ENCODE measurements at places on chromosomes 1 and 21. TPM values are rescaled to one million over a fixed set of nuclear protein-coding genes. Genes with fewer than 3 reads are reported as not detected.

CCDC27 gene
- not detected for total RNA-seq

DNA sequence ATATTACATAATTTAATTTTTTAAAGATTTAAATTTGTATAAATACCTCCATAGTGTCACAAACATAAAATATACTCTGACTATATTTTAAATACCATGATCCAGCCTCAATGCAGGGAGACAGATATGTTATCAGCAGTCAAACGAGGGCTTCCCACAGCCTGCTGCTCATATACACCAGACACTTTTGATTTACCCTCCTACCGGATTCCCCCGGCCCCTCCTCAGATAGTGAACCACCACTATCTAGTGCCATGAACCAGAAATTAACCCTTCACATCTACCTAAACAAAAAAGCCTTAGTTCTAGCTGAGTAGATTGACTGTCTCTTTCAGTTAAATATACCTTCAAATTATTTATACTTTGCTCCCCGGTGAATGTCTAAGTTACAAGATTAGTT, 52.4 kb upstream of the C1orf53 start:
- H3K36me3 ChIP-seq: no peaks in the 10 kb centered on the region
- peaks cover 5% of the 10 kb centered on the region for H3K27me3 ChIP-seq
- H3K4me3 ChIP-seq: no peak overlapping the region
- H3K4me1 ChIP-seq: no peaks in the 10 kb centered on the region
- no peak for DNase-seq

- no peak overlapping the region for H3K4me3 ChIP-seq
- no peaks in the 10 kb centered on the region for H3K36me3 ChIP-seq
- H3K4me1 ChIP-seq: peaks cover 50% of the 10 kb centered on the region
These were observed 22.7 kb upstream of the IFNAR1 start for GRCh38 chr21:33302055-33302454.

DNA sequence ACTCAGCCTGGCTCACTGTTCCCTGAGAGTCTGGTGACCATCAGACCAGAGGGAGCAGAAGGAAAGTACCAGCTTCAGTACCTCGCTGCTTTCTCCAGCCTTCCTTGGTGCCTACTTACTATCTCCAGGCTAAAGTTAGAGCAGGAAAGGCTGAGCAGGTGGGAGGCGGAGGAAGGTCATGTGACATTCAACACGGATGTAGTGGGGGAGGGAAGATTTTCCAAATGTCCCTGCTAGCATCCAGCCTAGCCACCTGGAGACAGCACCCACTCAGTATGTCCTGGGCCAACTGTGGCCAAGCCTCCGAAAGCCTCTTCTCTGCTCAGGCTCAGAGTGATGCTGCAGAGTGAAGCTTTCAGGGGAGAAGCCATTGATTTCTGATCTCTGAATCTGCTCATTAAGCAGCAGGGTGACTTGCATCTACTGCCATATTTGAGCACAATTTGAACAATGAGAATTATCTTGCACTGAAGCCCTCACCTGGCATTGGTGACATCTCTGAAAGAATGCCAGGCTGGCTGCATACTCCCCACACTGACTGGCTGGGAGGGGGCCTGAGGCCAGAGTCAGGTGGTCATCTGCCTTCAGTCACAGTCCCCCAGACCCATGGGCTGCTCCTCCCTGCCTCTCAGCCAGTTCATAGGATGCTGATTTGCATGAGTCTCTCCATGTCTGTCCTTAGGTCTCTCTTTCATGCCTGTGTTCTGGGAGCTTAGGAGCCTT, 86.2 kb downstream of the KCND3 start:
- peaks cover 12% of the 10 kb centered on the region for H3K4me1 ChIP-seq
- H3K27me3 ChIP-seq: peaks cover 15% of the 10 kb centered on the region
- H3K27ac ChIP-seq: no peak overlapping the region
- no peaks in the 10 kb centered on the region for H3K36me3 ChIP-seq

DNA sequence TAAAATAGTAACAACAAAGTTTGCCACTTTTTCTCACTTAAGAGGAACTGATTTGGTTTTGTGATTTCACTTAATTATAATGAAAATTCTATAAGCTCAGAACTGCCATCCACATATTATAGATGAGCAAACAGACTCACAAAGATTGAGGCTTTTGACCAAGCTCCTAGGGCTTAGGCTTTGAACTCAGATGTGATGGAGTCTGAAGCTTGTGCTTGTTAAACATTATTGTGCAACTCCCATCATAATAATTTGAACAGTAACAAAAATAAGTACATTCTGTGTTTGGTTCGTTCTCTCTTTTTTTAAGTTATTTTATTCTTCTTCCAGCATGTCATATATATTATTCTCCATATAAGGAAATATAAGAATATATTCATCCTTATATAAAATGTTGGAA, 403.4 kb downstream of the PTPRC start:
- H3K4me1 ChIP-seq: peaks cover 21% of the 10 kb centered on the region
- H3K4me3 ChIP-seq: no peak overlapping the region
- DNase-seq: no peak
- no peaks in the 10 kb centered on the region for H3K27me3 ChIP-seq
- no peak overlapping the region for H3K27ac ChIP-seq

HSF2BP gene
- total RNA-seq: 0.73 TPM

DNA sequence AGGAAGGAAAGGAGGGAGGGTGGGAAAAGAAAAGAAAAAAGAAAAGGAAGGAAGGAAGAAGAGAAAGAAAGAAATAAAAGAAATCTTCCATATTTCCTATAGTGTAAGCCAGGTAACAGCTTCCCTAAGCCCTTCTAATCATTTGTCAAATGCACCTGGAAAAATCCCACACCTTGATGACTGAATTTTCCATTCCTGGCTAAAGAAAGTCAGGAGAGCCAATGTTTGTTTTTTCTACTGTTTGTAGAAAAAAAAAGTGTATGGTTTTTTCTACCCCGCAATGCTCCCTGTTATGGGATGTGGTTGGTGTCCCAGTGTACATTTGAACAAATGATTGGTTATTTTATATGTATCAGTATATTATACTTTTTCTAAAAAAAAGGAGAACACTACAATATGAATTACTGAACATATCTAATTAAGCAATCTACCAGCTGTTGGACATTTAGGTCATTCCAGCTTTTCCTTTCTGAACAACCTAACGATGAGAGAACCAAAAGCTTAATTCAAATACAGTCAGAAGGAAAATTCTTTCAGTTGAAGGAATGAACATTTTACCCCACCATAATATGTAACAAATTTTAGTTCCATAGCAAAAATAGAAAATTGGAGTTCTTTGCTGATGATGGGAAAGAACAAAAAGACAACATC, 355.0 kb downstream of the SETD4 start:
- no peaks in the 10 kb centered on the region for H3K36me3 ChIP-seq
- peaks cover 14% of the 10 kb centered on the region for H3K27me3 ChIP-seq
- no peak for DNase-seq

GRCh38 chr1:90475631-90476030, 241.5 kb downstream of the BARHL2 start:
- H3K4me1 ChIP-seq: no peaks in the 10 kb centered on the region
- DNase-seq: no peak
- no peak overlapping the region for H3K4me3 ChIP-seq
- H3K27me3 ChIP-seq: no peaks in the 10 kb centered on the region
- H3K27ac ChIP-seq: no peak overlapping the region

ADAMTS4 gene
- total RNA-seq: 2.3 TPM

DNA sequence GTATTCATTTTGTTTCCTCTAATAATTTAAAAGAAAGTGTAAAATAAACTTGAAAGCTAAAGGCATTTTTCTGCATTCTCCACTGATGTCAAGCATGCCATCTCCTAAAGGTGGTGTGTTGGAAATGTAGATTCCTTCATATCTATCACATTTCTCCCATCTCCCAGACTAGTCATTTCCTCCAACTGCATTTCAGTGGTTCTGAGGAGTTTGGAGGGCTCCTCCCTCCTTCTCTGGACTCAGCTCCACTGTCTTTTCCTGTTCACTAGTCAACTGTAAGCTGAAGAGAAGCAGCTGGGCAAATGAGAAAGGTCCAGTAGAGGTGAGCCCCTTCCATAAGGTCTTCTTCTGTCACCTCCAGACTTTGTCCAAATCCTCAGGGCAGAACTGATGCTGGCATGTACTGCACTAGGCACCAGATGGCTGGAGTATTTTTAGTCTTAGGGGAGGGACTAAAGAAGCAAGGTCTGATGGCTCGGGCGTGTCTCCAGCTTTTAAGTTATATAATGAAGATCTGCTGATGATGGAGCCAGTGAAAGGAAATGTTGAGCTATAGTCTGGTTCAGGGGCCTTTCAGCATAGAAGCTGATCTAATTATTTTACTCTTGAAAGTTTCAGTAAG, 186.1 kb downstream of the NTNG1 start:
- H3K4me1 ChIP-seq: no peaks in the 10 kb centered on the region
- no peaks in the 10 kb centered on the region for H3K27me3 ChIP-seq
- no peak overlapping the region for H3K4me3 ChIP-seq

GRCh38 chr1:171160639-171161354, 24.3 kb upstream of the FMO2 start:
- H3K4me1 ChIP-seq: no peaks in the 10 kb centered on the region
- H3K4me3 ChIP-seq: no peak overlapping the region
- no peak for DNase-seq

GRCh38 chr1:160359559-160360226, 7.2 kb upstream of the NHLH1 start:
- no peak for DNase-seq
- H3K4me1 ChIP-seq: peaks cover 2% of the 10 kb centered on the region
- H3K27me3 ChIP-seq: no peaks in the 10 kb centered on the region
- peaks cover 27% of the 10 kb centered on the region for H3K36me3 ChIP-seq
- no peak overlapping the region for H3K27ac ChIP-seq

- no peak for DNase-seq
- H3K27me3 ChIP-seq: peaks cover 22% of the 10 kb centered on the region
- no peak overlapping the region for H3K27ac ChIP-seq
These were observed 7.6 kb downstream of the UBL4B start for GRCh38 chr1:110119843-110120242.

- H3K4me3 ChIP-seq: no peak overlapping the region
- H3K4me1 ChIP-seq: no peaks in the 10 kb centered on the region
- H3K27ac ChIP-seq: no peak overlapping the region
- H3K27me3 ChIP-seq: no peaks in the 10 kb centered on the region
- H3K36me3 ChIP-seq: no peaks in the 10 kb centered on the region
These were observed 854.3 kb downstream of the BRINP3 start for GRCh38 chr1:189623336-189623735.

ZBTB7B gene
- total RNA-seq: 124 TPM

DNA sequence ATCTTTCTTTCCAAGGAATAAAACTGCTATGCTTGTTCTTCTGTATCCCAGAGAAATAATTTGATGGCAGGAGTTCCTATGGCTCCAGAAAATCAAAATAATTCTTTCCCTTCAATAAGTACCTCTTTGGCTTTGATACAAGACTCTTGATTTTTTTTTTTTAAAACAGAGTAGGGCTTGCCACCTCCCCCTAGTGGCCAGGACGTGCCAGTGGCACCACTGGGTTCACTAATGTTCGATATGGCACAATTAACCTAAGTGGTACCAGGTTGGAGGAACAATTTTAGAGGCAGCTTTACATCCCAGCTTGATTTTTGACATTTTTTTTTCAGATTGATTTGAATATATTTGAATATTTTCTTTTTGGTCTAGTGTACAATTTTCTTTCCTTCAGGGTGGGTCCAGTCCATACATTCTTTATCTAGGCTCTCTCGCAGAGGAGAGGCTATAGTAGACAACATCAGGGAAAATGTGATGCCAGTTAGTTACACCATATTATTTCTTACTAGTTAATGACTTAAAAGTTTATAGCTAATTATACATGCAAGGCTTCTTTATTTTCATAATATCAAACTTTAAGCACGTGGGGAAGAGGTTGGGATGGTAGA, 330.9 kb downstream of the S1PR1 start:
- H3K27me3 ChIP-seq: peaks cover 2% of the 10 kb centered on the region
- no peak overlapping the region for H3K4me3 ChIP-seq
- H3K27ac ChIP-seq: no peak overlapping the region
- DNase-seq: peak; percentile 50
- H3K36me3 ChIP-seq: no peaks in the 10 kb centered on the region

- H3K27ac ChIP-seq: no peak overlapping the region
- H3K4me3 ChIP-seq: no peak overlapping the region
- DNase-seq: no peak
- no peaks in the 10 kb centered on the region for H3K36me3 ChIP-seq
- peaks cover 5% of the 10 kb centered on the region for H3K27me3 ChIP-seq
These were observed 81.3 kb upstream of the RGS4 start for GRCh38 chr1:162987866-162988265.

GRCh38 chr1:153293851-153294250, 18.9 kb downstream of the PGLYRP3 start:
- H3K36me3 ChIP-seq: no peaks in the 10 kb centered on the region
- H3K4me1 ChIP-seq: peaks cover 22% of the 10 kb centered on the region
- H3K27ac ChIP-seq: no peak overlapping the region
- H3K4me3 ChIP-seq: no peak overlapping the region
- H3K27me3 ChIP-seq: no peaks in the 10 kb centered on the region
- DNase-seq: peak; percentile 22

- no peak for DNase-seq
- no peaks in the 10 kb centered on the region for H3K27me3 ChIP-seq
- H3K4me3 ChIP-seq: no peak overlapping the region
These were observed 34.9 kb downstream of the HSF2BP start for GRCh38 chr21:43624339-43624738.

IVL gene
- total RNA-seq: not detected

PTPRC gene
- total RNA-seq: 503 TPM

OR6K6 gene
- total RNA-seq: not detected

POFUT2 gene
- total RNA-seq: 14.3 TPM

GRCh38 chr1:243415663-243416408, 160.0 kb downstream of the SDCCAG8 start:
- DNase-seq: no peak
- H3K4me1 ChIP-seq: peaks cover 26% of the 10 kb centered on the region
- H3K27ac ChIP-seq: no peak overlapping the region
- H3K27me3 ChIP-seq: no peaks in the 10 kb centered on the region
- peaks cover 18% of the 10 kb centered on the region for H3K36me3 ChIP-seq
- H3K4me3 ChIP-seq: no peak overlapping the region

GRCh38 chr1:67171574-67171955, 5.3 kb downstream of the IL23R start:
- H3K36me3 ChIP-seq: peaks cover 52% of the 10 kb centered on the region
- H3K27me3 ChIP-seq: peaks cover 5% of the 10 kb centered on the region
- peak overlapping the region; percentile 74 for H3K4me3 ChIP-seq

- no peak overlapping the region for H3K27ac ChIP-seq
- H3K27me3 ChIP-seq: peaks cover 7% of the 10 kb centered on the region
- H3K4me1 ChIP-seq: no peaks in the 10 kb centered on the region
- H3K4me3 ChIP-seq: no peak overlapping the region
These were observed 69.5 kb downstream of the NTMT2 start for GRCh38 chr1:170215072-170215885.

GRCh38 chr1:87435484-87435883, 106.8 kb downstream of the LMO4 start:
- no peaks in the 10 kb centered on the region for H3K36me3 ChIP-seq
- peaks cover 10% of the 10 kb centered on the region for H3K4me1 ChIP-seq
- H3K4me3 ChIP-seq: no peak overlapping the region
- no peak overlapping the region for H3K27ac ChIP-seq
